ENCODE measurements at places on chromosomes 3 and 15.

GRCh38 chr3:112740835-112741234 is 99.9 kb upstream of the CCDC80 start:
- no peak for DNase-seq

DNA sequence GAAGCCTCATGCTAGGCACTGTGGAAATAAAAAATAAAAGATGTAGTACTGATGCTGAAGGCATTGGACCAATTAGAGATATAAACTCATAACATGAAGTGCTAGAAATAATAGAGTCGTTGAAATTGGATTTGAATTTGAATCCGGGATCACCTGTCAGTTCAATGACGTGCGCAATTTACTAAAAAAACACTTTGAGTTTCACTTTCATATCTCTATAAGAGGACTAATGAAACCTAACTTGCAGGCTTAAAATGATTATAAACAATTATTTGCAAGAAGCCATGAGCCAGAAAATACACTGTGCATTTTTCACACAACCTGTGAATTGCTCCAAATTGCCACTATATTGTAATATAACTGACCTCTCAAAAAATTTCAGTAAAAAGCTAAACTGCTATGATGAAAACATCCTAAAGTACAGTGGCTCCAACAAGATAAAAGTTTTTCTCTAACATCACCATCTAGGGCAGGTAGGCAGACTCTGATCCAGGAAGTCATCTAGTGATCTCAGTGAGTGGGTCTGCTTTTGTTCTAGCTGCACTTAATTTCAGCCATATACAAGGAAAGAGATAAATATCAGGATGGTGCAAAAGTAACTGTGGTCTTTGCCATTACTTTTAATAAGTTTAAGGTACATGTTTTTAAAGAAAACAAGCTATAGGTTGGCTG is 440.2 kb downstream of the CNTN6 start:
- DNase-seq, result no peak

DNA sequence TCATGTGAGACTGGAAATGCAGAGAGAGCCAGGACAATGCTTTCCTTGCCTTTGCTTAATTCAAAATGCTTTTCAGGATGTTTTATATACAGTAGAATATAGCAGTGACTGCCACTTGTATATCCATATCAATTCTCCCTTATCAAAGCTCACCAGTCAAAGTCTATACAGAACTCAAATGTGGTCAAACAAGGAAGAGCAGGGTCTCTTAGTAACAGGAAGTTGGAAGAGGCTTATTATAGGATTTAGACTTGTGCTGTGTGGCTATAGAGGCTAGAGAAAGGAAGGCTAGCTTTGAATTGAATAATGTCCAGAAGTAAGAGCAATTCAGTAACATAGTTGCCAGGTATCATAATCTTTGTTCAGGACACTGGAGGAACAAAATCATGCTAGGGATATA is 4.4 kb upstream of the SI start:
- DNase-seq, result no peak

- DNase-seq, result no peak
Observed at GRCh38 chr3:10817506-10817905, 1.5 kb downstream of the SLC6A11 start.

GRCh38 chr3:50174517-50174895 is 16.9 kb upstream of the GNAT1 start:
- DNase-seq, result no peak

DNA sequence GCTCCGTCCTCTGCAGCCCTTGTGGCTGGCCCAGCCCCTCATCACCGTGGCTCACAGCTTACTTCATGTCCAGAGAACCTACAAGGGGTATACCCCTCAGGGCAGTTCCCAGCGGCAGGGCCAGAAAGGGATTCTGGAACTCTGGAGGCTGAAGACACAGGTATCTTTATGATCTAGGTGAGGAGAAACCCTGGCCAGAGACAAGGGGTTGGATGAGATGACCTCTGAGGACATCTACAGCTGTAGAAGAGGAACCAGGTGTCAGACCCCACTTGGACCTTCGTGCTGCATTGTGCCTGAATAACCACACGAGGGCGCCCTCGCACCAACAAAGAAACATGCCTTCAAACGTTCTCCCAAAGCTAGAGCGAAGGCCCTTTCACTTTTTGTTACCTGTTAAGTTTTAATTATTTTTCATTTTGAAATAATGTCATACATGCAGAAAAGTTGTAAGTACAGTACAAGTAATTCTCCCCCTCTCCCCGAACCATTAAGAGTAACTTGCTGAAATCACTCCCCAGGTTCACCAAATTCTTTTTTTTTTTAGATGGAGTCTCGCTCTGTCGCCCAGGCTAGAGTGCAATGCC is 118.7 kb upstream of the SMAD3 start:
- peak; percentile 78 for DNase-seq

- no peak for DNase-seq
Observed at GRCh38 chr15:87817553-87817952, 439.0 kb downstream of the NTRK3 start.

GRCh38 chr15:63928185-63928842 is 94.6 kb upstream of the HERC1 start:
- DNase-seq, result no peak

DNA sequence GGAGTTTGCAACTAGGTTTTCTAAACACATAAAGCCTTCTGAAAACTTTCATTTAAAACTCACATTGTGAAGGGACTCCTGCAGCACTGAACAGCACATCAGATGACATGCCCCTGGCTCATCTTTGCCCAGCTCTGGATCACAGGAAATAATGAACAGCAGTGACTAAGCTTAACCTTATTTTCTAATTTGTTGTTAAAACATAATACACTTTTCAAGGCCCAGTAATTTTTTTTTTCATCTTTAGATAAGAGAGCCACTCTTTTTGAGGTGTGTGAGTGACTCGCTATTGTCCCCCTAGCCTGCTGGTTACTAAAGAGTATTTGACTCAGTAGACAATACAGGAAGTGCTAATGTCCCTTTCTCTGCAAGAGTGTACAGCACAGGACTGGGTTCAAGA is 204.0 kb downstream of the OSBPL10 start:
- DNase-seq, result no peak

GRCh38 chr15:40590667-40591050 is 3.4 kb upstream of the KNL1 start:
- no peak for DNase-seq

- DNase-seq, result no peak
Observed at GRCh38 chr3:77513542-77513941, 473.6 kb downstream of the ROBO2 start.

- DNase-seq, result no peak
Observed at GRCh38 chr3:3625544-3626271, 173.5 kb upstream of the LRRN1 start.

- no peak for DNase-seq
Observed at GRCh38 chr3:171428321-171428787, 31.9 kb downstream of the TNIK start.

DNA sequence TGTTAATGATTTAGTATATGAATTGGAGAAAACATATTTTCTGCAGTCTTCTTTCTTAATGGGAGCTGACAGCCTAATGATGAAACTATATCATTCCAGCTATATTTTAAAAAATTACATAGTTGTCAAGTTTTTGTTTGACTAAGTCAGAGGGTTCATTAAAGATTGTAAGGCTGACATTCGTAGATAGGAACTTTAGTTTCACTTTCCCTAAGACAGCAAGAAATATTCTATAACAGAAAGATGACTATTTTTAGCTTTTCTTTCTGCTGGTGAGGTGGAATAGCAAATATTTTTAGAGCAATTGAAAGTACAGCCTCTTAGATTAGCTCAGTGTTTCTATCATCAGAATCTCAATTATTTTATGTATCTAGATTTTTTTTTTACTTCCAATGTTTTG is 60.2 kb downstream of the PIAS1 start:
- DNase-seq, result no peak

DNA sequence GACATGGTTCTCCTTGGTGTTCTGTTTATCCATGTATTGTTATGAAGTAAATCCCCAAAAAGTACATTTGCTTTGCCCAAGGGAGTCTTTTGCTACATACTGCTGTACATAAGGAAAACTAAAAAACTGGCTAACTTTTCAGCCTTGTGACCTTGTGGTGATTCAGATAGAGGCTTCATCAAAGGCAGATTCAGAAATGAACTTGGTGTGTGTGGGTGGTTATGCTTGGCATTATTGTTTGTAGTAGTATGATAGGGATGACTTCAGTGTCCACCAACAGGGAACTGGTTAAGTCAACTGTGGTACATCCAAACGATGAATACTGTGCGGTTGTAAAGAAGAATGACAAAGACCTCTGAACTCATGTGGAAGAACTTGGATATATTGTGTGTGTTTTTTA is 75.6 kb upstream of the CHRNB4 start:
- DNase-seq, result no peak

DNA sequence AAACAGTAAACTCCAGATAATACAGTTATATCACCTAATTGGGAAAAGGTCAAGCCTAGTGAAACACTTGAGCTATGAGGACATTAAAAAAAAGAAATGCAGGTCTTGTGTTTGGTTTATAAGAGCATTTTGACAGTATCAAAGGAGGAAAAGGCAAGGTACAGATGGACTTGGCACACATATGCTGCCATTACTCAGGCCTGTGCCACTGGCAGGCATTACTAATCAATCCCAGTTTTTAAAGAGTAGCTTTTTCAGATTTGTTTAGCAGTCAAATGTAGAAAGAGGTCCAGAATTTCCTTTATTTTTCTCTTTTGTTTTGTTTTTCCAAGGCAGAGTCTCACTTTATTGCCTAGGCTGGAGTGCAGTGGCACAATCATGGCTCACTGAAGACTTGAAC is 38.9 kb downstream of the MDFIC2 start:
- DNase-seq, result no peak

DNA sequence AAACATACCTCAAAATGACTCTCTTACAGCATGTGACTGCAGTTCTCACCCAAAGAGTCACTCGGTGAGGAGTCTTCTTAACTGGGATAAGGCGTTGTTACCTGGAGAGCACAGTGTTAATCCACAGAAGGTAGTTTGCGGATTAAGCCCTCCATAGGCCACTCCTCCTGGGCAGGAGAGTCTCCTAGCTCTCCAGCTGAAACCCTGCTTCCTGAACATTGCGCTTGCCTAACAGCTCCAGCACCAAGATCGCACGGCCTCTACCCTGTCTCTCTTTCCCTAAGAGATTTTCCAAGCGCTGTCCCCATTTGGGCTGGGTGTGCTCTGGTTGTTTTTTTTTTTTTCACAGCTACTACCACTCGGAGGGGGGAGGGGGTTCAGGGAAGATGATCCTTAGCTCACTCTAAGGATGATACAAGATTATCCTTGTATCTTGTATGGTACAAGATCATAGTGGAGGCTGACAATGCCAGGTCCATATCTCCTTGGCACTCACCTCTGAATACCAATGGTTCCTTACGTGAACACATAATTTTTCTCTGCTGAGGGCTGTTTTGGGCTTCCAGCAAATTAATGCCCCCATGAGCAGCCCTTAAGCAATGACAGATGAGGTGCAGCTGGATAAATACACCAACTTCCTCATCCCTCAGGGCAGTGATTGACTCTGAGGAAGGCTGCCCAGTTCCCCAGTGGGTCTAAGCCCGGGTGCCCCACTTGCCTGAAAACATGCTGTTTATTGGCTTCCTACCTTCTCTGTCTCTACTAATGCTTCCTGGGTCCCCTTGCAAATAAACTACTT is 185.2 kb upstream of the TSC22D2 start:
- DNase-seq, result no peak

- DNase-seq, result no peak
Observed at GRCh38 chr3:195918176-195918575, 9.8 kb upstream of the TNK2 start.

DNA sequence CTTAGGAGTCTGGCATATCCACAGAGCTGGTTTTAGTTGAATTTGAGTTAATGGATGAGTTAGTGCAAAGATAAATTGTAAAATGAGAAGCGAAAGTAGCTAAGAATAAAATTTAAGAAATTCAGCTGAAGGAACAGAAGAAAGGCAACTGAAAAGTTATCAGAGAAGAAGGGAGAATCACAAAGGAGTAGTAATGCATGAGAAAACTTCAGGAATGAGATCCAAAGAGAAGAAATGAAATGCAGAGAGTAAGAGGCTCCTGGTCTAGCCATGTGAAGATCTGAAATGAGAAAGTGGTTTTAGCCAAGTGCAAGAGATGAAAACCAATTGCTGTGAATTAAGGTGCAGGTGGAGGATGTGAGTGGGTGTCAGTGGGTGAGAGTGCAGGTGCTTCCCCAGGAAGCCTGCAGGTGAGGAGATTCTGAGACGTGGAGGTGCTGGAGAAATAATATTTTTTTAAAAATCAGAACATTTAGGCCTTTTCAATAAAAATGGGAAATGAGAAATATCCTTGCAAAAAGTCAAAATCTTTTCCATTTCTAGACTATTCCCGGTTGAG is 18.5 kb downstream of the KBTBD8 start:
- DNase-seq, result no peak

- DNase-seq, result no peak
Observed at GRCh38 chr3:13135811-13136321, 62.6 kb upstream of the IQSEC1 start.

DNA sequence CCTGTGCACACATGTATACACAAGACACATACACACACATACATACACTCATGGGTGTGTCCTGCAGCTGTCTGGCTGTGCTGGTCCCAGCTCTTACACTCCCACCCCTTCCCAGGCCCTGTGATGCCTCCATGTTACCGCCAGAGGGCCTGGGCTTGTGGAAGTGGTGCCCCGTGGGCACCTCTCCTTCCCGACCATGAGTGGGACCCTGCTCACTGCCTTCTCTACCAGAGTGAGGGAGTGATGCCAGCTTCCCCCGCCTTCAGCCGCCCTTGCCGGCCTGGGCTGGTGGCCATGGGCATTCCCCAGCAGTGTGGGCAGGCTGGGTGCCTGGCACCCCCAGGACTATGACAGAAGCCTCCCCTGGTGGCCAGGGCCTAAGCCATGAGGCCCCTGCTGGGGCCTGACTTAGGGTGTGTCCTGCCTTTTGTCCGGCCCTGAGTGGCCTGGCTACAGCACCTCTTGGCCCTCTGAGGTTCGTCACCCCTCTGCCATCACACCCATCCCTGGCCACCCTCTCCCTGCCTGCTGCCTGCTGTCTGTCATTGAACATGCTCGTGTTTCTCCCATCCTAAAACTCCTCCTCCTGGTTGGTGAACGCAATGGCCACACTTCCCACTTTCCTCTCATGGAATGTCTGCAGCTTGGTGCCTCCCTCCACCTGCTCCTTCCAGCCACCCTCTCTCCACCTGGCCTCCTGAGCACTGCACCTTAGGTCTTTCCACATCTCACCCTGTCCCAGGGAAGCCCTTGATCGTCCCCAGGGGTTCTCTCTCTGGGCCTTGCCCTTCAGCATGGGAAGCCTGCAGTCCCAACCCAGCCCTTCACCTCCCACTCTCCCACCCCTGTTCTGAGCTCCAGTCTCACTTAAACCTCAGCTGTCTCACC is 14.6 kb downstream of the HDAC11 start:
- DNase-seq, result no peak

- DNase-seq, result no peak
Observed at GRCh38 chr15:40277471-40277870, 5.4 kb downstream of the ANKRD63 start.

DNA sequence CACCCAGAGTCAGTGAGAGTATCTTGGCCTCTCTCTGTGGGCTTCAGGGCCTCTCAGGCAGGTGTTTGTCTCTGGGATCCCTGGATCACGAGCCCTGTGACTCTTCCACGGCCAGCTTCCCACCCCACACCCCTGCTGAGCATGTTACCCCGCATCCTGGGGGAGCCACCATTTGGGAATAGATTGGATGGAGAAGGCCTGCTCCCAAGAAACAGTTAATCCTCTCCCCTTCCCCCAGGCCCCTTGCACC is 15.5 kb upstream of the SRP14 start:
- no peak for DNase-seq

- DNase-seq, result no peak
Observed at GRCh38 chr3:129002573-129003569, 1.8 kb downstream of the EFCC1 start.

GRCh38 chr3:99764377-99764776 is 53.3 kb upstream of the CMSS1 start:
- DNase-seq, result no peak

- DNase-seq, result no peak
Observed at GRCh38 chr3:123409443-123410148, 39.3 kb downstream of the ADCY5 start.
